ENCODE measurements at places on chromosomes 2 and 18.

- DNase-seq = no peak
These were observed 28.7 kb upstream of the CCDC150 start for GRCh38 chr2:196610796-196611195.

DNA sequence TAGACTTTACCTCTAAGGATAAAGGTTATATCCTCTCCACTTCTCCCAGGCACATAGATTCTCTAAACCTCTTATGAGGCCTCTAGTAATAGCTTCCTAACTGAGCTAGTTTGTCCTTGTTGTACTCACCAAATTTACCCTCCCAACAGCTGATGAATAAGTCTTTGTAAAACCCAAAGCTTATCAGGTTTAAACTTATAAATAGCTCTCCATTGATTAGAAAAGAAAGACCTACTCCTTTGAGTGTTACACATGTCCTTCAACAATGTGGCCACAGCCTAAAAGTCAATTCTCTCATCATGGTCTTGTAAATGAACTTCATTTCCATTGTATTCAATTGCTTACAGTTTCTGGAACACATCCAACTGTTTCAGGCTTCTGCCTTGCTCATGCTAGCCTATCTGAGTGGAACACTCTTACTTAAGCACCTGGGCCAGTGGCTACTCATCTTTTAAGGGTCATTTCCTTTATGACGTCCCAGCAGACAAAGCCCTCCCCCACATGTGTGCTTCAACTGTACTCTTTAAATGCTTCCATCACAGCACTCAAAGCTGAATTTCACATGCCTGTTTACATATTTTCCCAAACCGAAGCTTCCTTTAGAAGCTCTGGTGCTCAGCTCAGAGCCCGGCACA is 131.6 kb downstream of the CDH2 start:
- DNase-seq = no peak

GRCh38 chr2:48601349-48601748 is 16.3 kb upstream of the GTF2A1L start:
- DNase-seq = no peak

DNA sequence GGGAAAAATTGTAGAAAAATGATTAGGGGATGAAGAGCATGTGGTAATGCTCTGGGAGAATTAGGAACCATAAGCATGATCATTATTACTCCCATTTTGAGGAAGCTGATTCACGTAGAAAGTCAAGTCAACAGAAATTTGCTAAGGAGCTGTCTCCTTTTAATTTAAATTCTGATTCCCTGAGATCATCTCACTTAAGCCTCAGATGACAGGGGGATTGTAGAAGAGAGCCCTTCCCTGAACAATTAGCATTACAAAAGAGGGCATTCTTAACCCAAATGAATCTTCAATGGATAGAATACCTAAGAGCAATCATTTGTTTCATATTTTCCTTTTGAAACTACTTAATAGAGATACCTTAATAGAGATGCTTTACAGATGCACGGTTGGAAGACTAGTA is 267.9 kb downstream of the NYAP2 start:
- DNase-seq = no peak

DNA sequence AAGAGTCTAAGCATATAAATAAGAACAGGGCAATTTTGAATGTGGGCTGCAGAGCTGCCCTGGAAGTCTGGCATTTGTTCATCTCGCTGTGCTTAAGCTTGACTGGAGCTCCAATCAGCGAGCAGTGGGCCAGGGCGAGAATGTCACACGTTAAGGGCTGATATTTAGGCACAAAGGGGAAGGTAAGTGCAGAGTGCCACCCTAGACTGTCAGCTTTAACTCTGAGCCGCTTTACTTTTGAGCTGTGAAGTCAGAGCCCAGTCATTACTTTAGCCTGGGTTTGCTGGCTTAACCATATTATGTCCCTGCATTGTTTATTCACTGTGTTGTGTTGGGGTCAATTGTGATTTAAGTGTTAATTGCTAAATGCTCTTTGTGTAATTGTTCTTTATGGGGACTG is 236.1 kb upstream of the SIX3 start:
- DNase-seq = no peak

GRCh38 chr18:74411475-74411874 is 45.6 kb downstream of the DIPK1C start:
- DNase-seq = no peak

- no peak for DNase-seq
These were observed 95.1 kb downstream of the MTCL1 start for GRCh38 chr18:8800445-8800844.

DNA sequence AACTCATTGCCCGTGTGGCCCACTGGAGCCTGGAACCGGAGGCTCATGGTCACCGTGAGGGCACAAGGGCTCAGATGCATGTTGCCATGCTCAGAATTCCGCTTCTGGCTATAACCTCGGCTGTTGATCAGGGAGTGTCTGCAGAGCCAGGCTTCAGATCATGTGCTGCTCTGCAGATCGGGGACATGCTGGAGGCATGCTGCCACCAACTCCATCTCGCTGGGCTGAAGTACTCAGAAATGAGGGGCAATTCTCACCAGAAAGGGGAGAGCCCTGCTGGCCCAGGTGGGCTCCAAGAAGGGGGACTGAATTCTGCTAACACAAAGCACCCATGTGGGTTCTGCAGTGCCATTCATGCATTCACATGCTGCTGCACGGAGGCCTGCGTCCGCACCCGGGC is 269.2 kb upstream of the PXDN start:
- DNase-seq = no peak

GRCh38 chr2:45006041-45006941 is 3.0 kb downstream of the SIX2 start:
- no peak for DNase-seq

DNA sequence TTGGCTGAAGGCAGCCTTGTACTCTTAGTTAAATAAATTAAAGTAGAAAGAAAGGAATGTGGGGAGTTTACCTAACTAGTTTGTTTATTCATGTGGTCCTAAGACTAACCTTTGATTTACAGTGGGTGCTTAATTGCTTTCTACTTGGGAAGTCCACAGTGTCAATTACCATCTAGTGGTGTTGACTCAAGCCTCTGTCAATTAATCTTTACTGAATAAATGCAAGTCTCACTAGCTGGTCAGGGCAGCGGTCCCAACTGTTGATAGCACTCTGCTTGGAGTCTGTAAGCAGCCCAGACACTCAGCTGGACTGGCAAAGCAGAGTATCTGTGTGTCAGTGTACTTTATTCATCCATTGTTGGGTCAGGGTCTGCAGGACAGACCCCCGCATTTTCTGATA is 15.8 kb downstream of the ZNF514 start:
- DNase-seq = no peak

DNA sequence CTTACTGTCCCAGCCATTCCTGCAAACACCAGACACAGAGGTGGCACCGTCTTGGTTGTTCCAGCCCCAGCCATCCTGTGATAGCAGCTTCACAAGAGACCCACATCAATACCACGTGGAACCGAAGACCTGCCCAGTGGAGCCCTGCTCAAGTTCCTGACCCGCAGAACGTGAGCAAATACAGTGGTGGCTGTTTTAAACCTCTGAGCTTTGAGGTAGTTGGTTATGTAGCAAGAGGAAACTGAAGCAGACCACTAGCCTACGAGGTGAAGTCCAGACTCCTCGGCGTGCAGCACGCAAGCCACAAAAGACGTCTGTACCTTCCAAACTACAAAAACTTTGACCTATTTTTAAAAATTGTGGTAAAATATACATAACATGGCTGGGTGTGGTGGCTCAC is 96.1 kb upstream of the ODC1 start:
- no peak for DNase-seq

DNA sequence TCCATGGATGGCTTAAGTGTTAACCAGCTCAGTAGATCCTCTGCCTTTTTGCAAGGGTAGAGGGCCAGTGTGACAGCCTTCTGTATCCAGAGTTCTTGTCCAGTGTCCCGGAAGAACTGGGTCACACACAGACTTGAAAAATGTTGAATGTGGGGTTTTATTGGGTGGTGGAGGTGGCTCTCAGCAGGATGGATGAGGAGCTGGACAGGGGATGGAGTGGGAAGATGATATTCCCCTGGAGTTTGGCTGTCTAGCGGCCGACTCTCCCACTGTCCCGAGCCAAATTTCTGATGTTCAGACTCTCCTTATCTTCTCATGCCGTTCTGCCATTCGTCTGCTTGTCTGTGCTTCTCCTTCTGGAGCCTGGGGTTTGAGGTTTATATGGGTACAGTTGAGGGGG is 72.6 kb downstream of the MYO3B start:
- no peak for DNase-seq

GRCh38 chr2:54402350-54402749 is 53.8 kb upstream of the SPTBN1 start:
- DNase-seq = no peak

GRCh38 chr2:196927376-196928225 is 1.1 kb upstream of the PGAP1 start:
- DNase-seq = no peak

GRCh38 chr2:131431336-131431735 is 44.6 kb upstream of the TUBA3D start:
- DNase-seq = no peak

GRCh38 chr2:27989149-27989548 is 98.6 kb downstream of the BABAM2 start:
- no peak for DNase-seq

GRCh38 chr2:204715361-204715760 is 170.1 kb downstream of the PARD3B start:
- no peak for DNase-seq

DNA sequence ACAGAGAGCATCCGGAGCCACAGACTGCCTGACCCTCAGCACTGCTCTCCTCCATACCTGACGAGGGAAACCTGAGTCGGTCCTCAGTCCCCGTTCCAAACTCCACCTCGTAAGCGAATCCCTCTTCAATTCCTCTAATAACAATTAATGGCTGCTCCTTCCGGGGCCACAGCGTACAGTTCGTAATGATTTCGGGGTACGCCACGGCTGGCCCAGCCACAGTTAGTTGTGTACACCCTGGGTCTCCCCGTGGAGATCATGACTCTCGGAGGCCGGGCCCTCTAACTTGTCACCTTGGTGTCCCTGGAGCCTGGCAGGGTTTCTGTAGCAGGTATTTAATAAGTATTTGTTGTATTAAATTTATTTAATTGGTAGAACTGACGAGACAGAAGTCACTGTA is 121.5 kb downstream of the EIPR1 start:
- no peak for DNase-seq

DNA sequence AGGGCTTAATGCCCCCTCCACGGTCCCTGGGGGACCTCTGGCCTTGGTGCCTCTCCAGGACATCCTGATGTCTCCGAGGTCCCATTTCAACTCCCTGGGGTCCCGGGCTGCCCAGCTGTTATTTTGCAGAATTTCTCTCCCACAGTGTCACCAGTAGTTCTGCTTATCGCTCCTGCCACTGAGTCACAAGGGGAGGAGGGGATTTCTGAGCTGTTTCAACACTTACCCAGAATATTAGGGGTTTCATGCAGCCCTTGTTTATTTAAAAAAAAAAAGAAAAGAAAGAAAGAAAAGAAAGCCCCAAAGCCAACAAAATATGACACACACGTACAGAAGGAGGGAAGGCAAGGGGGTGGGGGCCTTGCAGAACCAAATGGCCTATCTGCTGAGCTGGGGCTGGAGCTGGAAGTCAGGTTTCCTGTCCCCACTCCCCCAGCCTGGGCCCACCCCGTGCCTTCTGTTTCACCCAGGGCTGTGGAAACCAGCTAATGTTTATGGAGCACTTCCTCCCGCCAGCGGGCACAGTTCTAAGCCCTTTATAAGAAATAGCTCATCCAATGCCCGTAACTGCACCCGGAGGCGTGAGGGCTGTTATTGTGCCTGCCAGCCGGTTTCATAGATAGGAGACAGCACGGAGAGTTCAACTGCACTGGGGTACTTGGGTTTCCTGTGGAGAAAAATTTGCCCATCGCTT is 8.4 kb upstream of the ARID5A start:
- DNase-seq = no peak

- no peak for DNase-seq
These were observed 3.1 kb upstream of the MATN3 start for GRCh38 chr2:20015482-20016083.

DNA sequence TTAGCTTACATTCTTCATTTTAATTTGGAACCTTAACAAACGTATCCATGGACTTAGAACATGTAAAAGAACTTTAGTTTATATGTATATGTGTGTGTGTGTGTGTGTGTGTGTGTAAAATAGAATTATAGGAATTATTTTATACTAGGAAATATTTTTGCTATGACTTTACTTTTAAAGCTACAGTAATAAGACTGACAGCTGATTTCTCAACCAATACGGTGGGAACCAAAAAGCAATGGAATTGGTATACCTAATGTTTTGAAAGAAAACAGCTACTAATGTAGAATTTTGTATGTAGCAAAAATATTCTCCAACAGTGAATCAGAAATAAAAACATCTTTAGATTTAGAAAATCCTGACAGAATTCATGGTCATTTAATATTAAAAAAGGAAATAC is 146.5 kb upstream of the ARL4C start:
- DNase-seq = no peak

DNA sequence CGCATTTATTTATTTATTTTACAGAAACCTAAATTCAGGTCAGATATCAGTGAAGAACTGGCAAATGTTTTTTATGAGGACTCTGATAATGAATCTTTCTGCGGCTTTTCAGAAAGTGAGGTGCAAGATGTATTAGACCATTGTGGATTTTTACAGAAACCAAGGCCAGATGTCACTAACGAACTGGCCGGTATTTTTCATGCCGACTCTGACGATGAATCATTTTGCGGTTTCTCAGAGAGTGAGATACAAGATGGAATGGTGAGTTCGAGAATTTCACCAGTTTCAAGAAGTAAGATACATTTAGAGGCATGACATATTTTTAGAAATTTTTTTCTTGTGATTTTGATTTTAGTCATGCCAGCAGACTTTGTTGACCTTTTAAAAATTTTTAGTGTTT is 4.6 kb downstream of the CDCA7 start:
- DNase-seq = no peak

DNA sequence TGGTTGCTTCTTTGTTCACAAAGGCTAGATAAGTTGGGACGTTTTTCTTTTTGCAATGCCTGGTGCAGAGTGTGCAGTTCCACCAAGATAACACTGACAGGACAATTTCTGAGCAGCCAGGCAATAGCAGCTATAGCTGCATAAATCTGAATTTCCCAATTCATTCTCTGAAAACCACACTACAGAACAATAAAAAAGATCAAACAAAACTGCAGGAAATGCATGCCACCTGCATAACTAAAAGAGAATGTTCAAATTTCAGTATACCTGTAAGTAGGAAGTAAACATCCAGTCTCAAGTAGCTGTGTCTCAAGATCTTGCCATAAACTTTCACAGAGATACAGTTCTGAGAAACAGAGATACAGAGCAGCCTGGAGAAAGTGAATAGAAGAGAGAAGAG is 5.3 kb upstream of the KCTD18 start:
- DNase-seq = no peak

GRCh38 chr2:238032755-238033337 is 28.0 kb upstream of the SCLY start:
- no peak for DNase-seq

DNA sequence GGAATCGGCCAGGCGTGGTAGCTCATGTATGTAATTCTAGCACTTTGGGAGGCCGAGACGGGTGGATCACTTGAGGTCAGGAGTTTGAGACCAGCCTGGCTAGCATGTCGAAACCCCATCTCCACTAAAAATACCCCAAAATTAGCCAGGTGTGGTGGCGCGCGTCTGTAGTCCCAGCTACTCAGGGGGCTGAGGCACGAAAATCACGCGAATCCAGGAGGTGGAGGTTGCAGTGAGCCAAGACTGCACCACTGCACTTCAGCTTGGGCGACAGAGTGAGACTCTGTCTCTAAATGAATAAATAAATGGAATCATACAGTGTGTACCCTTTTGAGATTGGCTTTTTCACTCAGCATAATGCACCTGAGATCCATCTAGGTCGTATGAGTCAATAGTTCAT is 19.4 kb upstream of the TTC39C start:
- DNase-seq = peak; percentile 61
